Hindlimb muscle (tissue), 1 donor: ENCODE measurements at places on chromosomes 4 and X.
A peak's percentile ranks its signal among the peaks of the same experiment; 100 is the strongest.

GRCh38 chr4:41384992-41385391 lies 128.3 kb downstream of the UCHL1 start:
- DNase-seq = no peak

- no peak for DNase-seq
Observed at GRCh38 chrX:125387945-125388344, 68.3 kb downstream of the TEX13C start.

DNA sequence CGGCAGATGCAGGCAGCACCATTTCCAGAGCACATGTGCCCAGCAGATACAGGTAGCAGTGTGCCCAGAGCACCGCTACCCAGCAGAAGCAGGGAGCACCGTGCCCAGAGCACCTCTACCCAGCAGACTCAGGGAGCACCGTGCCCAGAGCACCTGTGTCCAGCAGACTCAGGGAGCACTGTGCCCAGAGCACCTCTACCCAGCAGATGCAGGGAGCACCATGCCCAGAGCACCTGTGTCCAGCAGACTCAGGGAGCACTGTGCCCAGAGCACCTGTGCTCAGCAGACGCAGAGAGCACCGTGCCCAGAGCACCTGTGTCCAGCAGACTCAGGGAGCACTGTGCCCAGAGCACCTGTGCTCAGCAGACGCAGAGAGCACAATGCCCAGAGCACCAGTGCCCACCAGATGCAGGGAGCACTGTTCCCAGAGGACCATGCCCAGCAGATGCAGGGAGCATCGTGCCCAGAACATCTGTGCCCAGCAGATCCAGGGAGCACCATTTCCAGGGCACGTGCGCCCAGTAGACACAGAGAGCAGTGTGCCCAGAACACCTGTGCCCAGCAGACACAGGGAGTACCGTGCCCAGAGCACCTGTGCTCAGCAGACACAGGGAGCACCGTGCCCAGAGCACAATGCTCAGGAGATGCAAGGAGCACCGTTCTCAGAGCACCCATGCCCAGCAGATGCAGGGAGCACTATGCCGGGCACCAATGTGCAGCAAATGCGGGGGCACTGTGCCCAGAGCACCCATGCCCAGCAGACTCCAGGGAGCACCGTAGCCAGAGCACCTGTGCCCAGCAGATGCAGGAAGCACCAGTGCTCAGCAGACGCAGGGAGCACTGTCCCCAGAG lies 236.4 kb downstream of the DHRSX start:
- DNase-seq = no peak

GRCh38 chr4:121697564-121697963 lies 784 bp upstream of the ANXA5 start:
- no peak for DNase-seq

DNA sequence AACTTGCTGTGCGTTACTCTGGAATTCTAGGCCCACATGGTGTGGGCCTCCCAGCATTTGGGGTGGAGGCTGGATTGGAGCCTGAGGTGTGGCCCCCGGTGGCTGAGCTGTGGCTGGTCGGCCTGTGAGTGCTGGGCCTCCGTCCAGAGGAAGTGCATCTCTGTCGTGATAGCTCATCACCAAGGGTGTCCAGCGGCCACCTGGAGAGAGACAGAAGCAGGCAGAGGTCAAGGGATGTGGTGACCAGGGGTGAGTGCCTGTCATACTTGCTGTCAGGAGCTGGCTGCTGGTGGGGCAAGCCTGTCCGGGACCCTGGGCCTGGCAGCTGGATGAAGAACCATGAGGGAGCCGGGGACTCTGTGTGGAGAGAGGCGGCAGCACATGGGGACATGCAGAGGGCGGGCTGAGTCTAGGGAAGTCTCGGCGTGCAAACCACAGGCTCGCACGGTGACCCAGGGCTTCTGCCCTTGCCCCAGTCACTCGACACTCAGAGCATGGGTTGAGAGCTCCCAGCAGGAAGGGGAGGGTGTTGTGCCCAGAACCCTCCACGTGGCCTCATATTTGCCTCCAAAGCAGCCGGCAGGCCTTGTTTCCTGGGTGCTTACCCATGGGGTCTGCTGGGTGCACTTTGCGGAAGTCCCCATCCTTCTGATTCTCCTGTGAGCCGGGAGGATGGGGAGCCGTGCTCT lies 6.2 kb downstream of the SORCS2 start:
- no peak for DNase-seq

- DNase-seq = peak; percentile 51
Observed at GRCh38 chr4:15003401-15003890, 1.2 kb downstream of the CPEB2 start.

DNA sequence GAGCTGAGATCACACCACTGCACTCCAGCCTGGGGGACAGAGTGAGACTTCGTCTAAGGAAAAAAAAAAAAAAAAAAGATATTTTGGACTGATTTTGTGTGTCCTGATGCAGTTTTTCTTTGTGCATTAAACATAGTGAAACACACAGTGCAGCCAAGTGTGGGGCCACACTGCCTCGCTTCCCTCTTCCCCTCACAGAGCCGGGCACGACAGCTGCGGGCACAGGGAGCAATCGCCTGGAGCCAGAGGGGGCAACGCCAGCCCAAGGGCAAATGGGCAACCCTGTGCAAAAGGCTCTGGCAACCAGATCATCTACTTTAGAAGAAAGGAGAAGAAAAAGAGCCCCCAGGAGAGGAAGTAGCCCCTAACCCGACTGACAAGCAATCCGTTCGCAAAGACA lies 13.5 kb upstream of the CCNQ start:
- DNase-seq = no peak

GRCh38 chr4:183335369-183335940 lies 13.2 kb upstream of the CLDN24 start:
- DNase-seq = no peak

GRCh38 chr4:47641755-47642154 lies 156.7 kb downstream of the ATP10D start:
- DNase-seq = no peak

DNA sequence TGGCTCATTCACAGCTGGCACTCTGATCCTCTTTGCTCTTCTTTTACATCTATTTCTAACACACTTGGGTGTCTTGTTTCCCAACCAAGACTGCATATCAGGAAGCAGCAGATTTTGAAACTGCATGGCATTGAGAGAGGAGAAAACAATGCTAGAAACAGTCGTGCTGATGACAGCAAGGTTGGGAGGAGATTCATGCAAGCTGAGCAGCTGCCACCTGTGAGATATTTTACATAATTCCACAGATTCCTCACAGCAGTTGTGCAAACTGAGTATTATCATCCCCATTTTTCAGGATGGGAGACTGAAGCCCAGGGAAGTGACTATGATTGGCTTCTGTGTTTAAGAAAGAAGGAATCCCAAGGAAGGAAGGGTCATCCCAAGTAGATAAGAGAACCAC lies 105.0 kb downstream of the SLC2A9 start:
- no peak for DNase-seq

DNA sequence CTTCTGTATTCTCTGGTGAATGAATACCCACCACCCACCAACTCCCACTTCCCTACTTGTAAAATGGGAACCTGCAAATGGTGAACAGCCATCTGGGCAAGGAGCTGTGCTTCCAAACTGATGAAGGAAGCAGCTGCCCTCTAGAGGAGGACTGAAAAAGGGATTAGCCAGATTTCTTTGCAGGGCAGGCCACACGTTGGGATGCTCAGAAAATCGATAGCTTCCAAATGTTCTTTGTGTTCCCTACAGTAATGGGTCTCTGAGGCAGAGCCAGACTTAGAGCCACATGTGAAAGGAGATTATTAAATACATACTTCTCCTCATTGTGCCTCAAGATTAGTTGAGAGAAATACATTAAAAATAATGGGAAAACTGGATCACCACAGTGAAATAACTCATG lies 39.3 kb upstream of the LPAR4 start:
- peak; percentile 38 for DNase-seq

- no peak for DNase-seq
Observed at GRCh38 chr4:127586922-127587571, 45.7 kb upstream of the INTU start.

- no peak for DNase-seq
Observed at GRCh38 chrX:136736690-136737089, 44.0 kb downstream of the ARHGEF6 start.

GRCh38 chrX:12709047-12709446 lies 82.2 kb upstream of the PRPS2 start:
- no peak for DNase-seq

GRCh38 chr4:64062991-64063390 lies 346.3 kb downstream of the TECRL start:
- DNase-seq = no peak
